ENCODE measurements at places on chromosomes 5 and 9. TPM values are rescaled to one million over a fixed set of nuclear protein-coding genes. Genes with fewer than 3 reads are reported as not detected.

Gene ZDHHC11
- 15.5 TPM for total RNA-seq

Gene PCDHGA4
- total RNA-seq, result 2.0 TPM

Gene VAV2
- 13.3 TPM for total RNA-seq

Gene GRXCR2
- not detected for total RNA-seq

Gene CORO2A
- total RNA-seq, result 4.1 TPM

Gene ENTREP1
- total RNA-seq, result 0.13 TPM

Gene ACTL7A
- not detected for total RNA-seq

Gene SH3PXD2B
- 10.3 TPM for total RNA-seq

Gene ADAMTS13
- 3.9 TPM for total RNA-seq

Gene JMY
- 15.7 TPM for total RNA-seq

Gene C5
- 0.38 TPM for total RNA-seq

Gene NR2F1
- 9.3 TPM for total RNA-seq

Gene TUSC1
- total RNA-seq, result 24.5 TPM

Gene TMC1
- 0.19 TPM for total RNA-seq

Gene QRFP
- not detected for total RNA-seq

Gene TMEM267
- 6.2 TPM for total RNA-seq

Gene SCGB3A2
- total RNA-seq, result not detected

Gene GPR151
- total RNA-seq, result not detected

Gene SV2C
- total RNA-seq, result not detected

Gene GFI1B
- not detected for total RNA-seq

Gene BDP1
- 23.7 TPM for total RNA-seq

Gene CDC25C
- 17.2 TPM for total RNA-seq

Gene DIAPH1
- total RNA-seq, result 55.8 TPM

Gene LCNL1
- total RNA-seq, result not detected

Gene PITX1
- 2.1 TPM for total RNA-seq

Gene BARHL1
- not detected for total RNA-seq

Gene FAM53C
- total RNA-seq, result 39.6 TPM

Gene ANKRD33B
- total RNA-seq, result 11.8 TPM

Gene RGS7BP
- total RNA-seq, result not detected

Gene PCDHGB3
- total RNA-seq, result 0.83 TPM

Gene WHRN
- total RNA-seq, result 7.1 TPM

Gene LRRC19
- total RNA-seq, result not detected

Gene ARHGAP26
- 21.6 TPM for total RNA-seq

Gene DIMT1
- total RNA-seq, result 76.5 TPM

Gene C9orf72
- total RNA-seq, result 13.8 TPM

Gene CCDC192
- total RNA-seq, result 0.27 TPM

Gene DOK3
- total RNA-seq, result 2.3 TPM

Gene FOXD4
- total RNA-seq, result 0.37 TPM

Gene KCNT1
- not detected for total RNA-seq

Data from A375 (cell line).